ENCODE measurements at places on chromosomes 6 and 20. TPM values are rescaled to one million over a fixed set of nuclear protein-coding genes. Genes with fewer than 3 reads are reported as not detected.
A peak's percentile ranks its signal among the peaks of the same experiment; 100 is the strongest.

The GPLD1 gene
- total RNA-seq = 1.0 TPM

DNA sequence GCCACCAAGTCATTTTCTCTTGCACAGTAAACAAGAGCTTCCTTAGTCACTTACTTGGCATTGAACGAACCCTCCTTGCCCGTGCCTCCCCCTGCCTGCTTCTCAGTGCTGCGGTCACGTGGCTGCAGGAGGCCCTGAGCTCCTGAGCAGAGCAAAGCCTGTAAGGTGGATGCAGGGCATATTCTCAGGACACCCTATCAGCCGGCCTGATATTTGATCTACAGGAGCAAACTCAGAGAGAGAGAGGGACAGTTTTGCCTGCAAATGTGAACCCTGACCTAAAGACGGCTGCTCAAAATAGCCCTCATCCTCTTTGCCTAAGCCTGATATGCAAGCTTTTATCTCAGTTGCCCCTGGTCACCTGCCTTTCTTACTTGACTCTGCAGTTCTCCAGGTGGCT is 93.0 kb upstream of the POPDC3 start:
- no peak for DNase-seq

DNA sequence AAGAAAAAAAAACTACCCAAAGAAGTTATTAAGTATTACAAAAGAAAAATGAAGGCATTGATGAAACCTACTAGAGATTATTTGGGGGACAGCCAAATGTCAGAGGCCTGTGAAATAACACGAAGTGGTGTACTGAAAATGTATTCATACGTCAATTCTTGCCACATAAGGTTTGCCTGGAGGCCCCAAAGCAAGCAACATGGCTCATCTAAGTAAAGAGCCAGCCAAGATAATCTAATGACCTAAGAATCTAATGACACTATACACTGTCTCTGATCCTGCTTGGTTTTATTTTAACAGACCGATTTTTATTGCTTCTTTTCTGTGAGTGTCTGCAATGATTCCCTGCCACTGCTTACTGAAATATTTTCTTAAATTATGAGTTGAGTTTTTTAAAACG is 34.7 kb downstream of the FILIP1 start:
- no peak for DNase-seq

GRCh38 chr20:16115911-16116552 is 457.2 kb downstream of the KIF16B start:
- peak; percentile 60 for DNase-seq

DNA sequence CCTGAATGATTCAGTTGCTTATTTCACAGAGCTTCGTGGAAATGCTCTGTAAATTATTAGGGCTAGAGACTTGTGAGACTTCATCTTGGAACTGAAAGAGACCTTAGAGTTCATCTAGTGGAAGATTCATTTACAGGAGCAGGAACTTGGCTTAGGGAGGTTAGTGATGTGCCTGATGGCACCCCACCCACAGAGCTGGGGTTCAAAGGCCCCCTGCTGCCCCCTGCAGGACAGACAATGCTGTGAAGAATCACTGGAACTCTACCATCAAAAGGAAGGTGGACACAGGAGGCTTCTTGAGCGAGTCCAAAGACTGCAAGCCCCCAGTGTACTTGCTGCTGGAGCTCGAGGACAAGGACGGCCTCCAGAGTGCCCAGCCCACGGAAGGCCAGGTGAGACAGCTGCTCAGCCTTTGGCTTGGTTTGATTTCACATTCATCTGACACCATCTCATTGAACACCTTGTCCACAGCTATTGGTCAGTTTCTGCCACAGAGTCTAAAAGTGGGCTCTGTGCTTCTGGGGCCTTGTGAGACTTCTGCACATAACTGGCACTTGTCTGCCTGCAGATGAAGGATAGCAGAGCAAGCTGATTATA is 25.1 kb downstream of the MYBL2 start:
- peak; percentile 37 for DNase-seq

DNA sequence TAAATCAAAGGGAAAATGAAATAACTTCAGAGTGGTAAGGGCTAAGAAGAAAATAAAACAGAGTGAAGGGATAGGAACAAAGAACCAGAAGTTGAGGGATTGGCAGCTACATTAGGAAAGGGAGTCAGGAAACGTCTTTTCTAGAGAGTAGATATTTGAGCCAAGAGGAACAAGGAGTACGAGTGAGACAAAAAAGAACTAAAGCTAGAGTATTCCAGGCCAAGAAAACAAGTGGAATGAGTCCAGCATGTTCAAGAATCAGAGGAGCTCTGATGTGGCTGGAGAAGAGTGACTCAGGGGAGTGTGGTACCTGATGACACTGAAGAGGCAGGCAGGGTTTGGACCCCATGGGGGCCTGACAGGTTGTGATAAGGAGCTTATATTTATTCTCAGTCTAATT is 66.3 kb downstream of the CEP162 start:
- no peak for DNase-seq

GRCh38 chr6:163626073-163626867 is 211.8 kb downstream of the QKI start:
- no peak for DNase-seq

The TREM2 gene
- 0.35 TPM for total RNA-seq

DNA sequence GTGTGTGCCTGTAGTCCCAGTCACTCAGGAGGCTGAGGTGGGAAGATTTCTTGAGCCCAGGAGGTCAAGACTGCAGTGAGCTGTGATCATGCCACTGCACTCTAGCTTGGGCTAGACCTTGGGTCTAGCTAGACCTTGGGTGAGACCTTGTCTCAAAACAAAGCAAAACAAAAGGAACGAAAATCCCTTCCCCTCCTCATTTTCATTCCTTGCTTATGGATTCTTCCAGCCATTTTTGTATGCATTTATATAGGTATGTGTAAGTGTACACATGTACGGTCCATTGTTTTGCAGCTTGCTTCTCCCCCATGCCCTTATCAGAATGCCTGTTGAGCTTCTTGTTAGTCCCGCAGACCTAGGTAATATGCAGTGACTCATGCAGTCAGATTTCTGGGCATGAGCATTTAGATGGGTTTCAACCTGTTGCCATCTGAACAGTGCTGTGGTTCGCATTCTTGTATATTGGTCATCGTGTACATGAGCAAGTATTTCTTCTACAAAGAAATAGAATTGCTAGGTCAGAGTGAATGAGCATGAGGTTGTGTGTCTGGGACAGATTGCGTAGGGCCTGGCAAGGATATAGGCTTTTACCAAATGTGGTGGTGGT is 73.2 kb downstream of the ATRN start:
- DNase-seq = no peak

The MDFI gene
- 1.1 TPM for total RNA-seq

DNA sequence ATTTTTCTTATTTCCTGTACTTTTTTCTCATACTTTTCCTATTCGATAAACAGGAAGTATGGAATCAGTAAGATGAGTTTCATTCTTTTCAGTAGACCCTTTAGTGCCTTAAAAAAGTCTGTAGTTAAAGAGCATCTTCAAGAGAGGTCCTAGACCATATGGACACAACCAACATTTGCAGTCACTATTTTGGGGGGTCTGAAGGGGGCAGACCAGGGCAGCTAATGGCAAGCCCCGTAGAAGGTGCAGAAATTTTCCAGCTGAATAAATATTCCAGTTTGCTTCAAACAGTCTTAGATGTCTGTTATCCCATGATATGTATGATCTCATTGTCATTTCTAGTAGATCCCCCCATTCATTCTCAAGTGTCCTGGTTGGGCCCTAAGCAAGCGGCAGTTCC is 52.8 kb downstream of the MAP3K5 start:
- DNase-seq = no peak

The C6orf58 gene
- total RNA-seq = not detected

The OR2B3 gene
- not detected for total RNA-seq

- no peak for DNase-seq
These were observed 116.5 kb upstream of the BMP2 start for GRCh38 chr20:6651016-6651415.

The GPR6 gene
- not detected for total RNA-seq

DNA sequence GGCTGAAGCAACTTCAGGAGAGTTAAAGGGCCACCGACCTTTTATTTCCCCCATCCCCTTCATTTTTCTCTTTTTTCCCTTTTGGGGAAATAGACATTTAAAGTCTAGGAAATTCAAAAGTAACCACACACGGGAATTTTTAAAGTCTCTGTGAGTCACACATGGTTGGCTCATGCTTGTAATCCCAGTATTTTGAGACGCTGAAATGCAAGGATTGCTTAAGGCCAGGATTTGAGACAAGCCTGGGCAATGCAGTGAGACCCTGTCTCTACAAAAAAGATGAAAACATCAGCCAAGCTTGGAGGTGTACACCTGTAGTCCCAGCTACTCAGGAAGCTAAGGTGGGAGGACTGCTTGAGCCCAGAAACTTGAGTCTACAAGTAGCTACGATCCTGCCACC is 34.2 kb downstream of the KATNA1 start:
- no peak for DNase-seq

DNA sequence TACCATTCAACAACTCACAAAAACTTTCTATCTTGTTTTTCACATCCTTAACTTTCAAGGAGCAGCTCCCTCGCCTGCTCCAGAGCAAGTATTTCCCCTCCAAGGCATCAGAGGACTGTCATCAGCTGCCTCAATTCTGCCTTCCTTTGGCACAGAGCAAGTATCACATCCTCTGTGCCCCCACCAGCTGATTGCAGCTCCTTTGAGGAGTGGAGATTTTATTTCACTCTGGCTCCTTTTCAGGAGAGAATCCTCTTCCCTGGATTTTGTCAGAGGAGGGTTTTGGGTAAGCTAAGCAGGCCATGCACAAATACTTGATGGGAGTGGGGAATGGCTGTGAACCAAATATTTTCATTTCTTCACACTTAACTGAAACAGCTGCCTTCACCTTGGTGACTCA is 610.5 kb upstream of the FLRT3 start:
- no peak for DNase-seq

- DNase-seq = no peak
These were observed 286.2 kb downstream of the DHX35 start for GRCh38 chr20:39248171-39248861.

DNA sequence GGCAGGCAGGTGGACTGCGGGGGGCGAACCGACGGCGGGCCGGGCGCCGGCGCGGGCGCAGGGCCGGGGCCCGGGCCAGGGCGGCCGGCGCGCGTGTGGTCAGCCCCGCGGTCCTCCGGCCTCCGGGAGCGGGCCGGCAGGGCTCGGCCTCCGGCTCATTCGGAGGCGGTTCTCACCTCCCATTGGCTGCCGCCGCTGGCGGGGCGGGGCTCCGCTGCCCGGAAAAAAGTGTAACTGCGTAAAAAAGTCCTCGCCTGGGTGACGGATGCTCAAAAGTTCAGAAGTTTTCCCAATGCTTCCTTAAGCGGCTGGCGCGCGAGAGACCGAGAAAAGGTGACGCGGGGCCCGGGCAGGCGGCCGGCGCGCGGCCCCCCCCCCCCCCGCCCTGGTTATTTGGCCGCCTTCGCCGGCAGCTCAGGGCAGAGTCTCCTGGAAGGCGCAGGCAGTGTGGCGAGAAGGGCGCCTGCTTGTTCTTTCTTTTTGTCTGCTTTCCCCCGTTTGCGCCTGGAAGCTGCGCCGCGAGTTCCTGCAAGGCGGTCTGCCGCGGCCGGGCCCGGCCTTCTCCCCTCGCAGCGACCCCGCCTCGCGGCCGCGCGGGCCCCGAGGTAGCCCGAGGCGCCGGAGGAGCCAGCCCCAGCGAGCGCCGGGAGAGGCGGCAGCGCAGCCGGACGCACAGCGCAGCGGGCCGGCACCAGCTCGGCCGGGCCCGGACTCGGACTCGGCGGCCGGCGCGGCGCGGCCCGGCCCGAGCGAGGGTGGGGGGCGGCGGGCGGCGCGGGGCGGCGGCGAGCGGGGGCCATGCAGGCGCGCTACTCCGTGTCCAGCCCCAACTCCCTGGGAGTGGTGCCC is at the start of gene FOXC1:
Gene FOXC1 (plus strand): TSS at position 268 of the 849 bp plus-strand sequence. CDS start 531 bp downstream, at position 799.
- DNase-seq = peak; percentile 92

DNA sequence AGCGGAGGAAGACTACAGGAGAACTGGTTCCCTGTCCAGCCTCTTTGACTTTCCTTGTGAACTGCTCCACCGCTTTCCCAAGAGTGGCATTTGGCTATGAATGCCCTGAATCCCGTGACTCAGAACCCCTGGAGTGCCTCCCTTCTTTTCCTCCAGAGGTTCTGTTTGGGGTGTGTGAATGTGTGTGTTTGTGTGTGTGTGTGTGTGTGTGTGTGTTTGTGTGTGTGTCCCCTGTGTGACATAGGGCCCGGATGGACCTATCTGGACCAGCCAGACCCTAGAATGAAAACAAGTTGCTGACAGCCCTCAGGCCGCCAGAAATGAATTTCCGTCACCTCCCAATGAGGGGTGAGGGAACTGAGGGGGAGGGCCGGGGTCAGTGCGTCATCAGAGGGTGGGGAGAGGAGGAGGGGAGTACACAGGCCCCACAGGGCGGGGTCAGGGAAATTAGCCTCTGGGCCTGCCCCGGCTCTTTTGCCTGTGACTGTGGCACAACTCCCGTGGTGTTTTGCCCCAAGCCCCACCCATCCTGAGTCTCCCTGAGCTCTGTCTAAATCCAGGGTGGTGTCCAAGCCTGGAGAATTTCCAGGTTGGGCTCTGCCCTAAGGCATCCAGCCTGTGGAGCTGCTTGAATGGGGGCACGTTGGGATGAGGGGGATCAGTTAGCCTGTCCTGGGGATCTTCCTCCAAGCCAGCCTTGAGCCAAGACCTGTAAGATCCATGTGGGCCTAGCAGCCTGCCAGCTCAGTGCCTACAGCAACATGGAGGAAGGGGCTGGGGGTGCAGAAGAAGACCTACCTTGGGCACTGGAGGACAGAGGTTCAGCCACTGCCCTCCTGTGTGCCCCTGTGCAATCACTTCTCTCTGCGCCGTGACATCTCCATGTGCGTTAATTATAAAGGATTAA is 15.2 kb upstream of the MRPS18A start:
- DNase-seq = peak; percentile 95

The FGD2 gene
- total RNA-seq = 5.7 TPM

- DNase-seq = no peak
These were observed 50.2 kb downstream of the TMEM242 start for GRCh38 chr6:157272866-157273755.

DNA sequence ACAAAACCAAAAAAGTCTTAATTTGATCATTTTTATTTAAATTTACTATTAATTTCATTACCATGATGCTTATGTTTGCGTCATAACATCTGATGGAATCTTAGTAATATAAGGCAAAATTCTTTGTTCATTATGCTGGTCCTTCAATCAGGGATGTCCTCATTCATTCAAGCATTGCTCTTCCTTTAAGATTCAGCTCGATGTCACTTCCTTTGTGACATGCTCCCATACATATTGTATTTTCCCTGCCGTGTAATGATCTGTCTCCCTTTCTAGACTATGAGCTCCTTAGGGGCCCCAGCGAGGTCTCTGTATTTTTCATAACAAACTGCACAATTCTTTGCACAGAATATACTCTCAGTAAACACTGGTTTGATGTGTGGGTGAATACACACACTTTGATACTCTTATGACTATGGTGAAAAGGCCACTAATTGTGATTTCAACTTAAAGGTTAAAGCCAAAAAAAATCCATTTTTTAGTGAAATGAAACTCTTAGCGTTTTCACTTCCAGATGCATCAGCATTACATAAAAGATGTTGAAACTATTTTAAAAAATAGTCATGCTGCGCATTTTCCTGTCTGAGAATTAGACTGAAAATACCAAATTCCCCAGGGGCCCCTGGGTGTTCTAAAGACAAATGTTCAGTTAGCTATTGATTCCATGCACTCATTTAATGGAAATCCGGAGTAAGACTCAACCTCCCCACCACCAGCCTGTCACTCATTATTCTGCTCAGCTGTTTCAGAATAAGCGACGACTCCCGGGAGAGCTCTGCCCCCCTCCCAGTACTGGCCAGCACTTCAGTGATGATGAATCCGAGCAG is 169.7 kb downstream of the ATXN1 start:
- DNase-seq = no peak

- DNase-seq = no peak
These were observed 3.2 kb downstream of the DEF6 start for GRCh38 chr6:35300848-35301247.

- DNase-seq = no peak
These were observed 74.0 kb downstream of the PTPRA start for GRCh38 chr20:2946988-2947961.

The TRAPPC3L gene
- 0.11 TPM for total RNA-seq

GRCh38 chr20:51640743-51641142 is 98.2 kb upstream of the NFATC2 start:
- DNase-seq = no peak

Data from Right ventricle myocardium superior (tissue), 1 donor.